ENCODE measurements at places on chromosomes 11 and 22.

DNA sequence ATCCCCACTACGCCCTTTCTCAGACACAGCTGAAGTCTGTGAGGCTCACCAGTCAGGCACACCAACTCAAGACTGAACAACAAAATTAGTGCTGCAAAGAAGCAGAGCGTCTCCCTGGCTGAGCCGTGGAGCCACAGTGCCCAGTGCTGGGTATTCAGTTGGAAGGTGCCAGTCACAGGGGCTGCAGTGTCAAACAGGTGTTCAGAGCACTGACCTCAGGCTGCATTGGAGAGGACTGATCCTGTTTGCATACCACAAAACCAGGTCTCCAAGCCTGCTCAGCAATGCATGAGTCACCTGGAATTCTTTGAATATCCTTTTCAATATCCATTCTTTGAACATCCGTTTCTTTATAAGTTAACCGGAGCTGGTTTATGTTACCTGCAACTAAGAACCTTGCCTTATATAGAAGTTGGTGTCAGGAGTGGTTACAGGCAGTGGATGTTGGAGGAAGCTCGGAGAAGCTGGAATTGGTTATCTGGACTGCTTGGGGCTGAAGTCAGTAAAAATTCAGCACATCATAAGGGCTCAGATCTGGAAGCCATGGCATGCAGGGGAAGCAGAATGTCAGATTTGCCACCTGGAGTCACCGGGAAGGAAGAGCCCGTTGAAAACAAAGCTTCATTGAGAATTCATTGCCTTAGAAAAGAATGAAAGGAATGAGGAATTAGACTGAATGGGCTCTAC, 30.3 kb downstream of the PDGFB start:
- no peak for DNase-seq

DNA sequence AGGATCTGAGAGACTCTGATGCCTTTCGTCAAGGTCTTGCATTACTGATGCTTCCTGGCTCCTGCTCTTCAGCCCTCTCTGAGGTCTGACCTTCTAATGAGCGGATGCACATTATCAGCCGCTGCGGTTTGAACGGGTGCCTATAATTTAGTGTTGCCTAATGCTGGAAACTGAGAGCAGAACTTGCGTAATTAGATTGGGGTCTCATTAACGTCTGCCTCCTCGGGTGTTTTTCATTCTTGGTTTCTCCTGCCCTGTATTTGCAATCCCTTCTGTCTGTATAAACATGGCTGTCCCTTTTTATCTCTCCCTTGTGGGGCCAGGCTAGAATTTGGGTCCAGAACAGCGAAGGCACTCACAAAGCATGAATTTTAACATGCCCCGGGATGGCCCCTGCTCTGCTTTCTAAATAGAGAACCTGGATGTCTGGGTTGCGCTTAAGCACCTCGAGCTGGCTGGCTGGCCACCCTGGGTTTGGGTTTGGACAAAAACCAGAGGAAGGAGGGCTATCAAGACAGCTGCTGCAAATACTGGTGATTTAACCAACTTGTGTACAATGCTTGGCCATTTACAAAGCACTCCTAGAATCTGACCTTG, 118.6 kb downstream of the TIMP3 start:
- DNase-seq = no peak

DNA sequence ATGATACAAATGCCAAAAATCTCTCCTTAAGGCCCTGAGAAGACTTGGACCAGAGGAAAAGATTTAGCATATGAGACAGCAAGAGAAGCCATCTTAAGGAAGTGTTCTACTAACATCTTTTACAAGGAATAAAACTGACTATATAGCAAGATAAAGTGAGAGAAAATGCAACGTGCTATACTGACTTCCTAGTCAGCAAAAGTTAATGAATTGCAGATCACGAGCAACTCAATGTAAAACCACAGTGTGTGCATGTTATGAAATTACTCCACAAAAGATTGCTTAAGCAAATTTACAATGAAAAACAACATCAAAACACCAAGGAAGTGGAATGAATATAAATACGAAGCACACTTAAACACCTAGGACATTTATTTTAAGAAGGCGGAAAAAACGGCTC, 187.5 kb downstream of the CADM1 start:
- DNase-seq = no peak

DNA sequence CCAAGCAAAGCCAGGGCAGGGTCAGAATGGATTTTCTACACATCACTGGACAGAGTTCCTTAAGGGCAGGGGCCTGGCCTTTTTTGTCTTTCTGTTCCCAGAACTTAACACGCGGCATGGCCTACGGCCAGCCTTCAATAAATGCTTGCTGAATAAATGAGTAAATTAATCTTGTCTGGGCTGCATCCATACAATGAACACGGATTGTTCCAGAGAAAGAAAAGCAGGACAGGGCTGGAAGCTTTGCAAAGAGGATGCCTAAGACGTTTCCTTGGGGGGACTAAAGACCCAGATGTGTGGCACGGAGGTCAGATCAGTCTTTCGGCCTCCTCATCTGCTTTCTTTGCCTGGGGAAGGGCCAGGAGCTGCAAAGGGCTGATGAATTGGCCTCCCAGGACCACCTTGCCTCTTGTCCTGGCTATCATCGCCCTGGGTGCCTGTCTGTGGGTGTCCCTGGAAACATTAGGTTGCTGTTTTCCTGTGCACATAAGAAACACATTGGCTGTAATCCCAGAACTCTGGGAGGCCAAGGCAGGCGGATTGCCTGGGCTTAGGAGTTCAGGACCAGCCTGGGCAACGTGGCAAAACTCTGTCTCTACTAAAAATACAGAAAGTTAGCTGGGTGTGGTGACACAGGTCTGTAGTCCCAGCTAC, 20.8 kb upstream of the RFPL3 start:
- DNase-seq = no peak

- no peak for DNase-seq
Observed at GRCh38 chr11:64306563-64306875, 1.2 kb downstream of the ESRRA start.

DNA sequence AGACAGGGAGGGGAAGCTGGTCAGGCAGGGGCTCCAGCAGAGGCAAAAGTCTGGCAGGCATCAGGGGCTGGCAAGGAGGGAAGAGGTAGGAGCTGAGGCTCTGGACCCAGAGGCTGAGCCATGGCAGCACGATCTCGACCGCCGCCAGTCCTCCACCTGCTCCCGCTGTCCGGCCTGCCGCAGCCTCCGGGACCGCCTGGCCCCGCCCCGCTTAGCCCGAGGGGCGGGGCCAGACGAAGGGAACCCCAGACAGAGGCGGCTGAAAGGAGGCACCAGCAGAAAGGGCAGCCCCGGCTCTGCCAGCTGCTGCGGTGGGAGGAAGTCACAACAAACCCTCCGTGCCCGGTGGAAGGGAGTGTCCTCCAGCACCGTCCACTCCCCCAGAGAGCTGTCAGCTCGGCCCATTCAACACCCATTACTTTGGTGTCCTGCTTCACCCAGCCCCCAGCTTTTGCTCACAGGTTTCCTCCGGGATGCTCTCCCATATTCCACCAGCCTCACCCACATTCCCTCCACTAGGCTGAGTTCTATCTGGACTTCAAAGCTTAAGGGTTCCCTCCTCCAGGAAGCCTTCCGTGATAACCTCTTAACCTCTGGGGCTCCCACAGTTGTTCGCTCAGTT, at the start of gene MFNG:
MFNG (minus strand) TSS at position 161 of the 622 bp plus-strand sequence. CDS start 207 bp downstream, outside the sequence.
- DNase-seq = peak; percentile 51

GRCh38 chr11:117273550-117274289, 17.4 kb upstream of the BACE1-AS start:
- no peak for DNase-seq

- peak; percentile 87 for DNase-seq
Observed at GRCh38 chr22:21657360-21658032, 8.3 kb upstream of the PPIL2 start.

- DNase-seq = peak; percentile 39
Observed at GRCh38 chr11:43941257-43941994, 1.0 kb upstream of the C11orf96 start.

DNA sequence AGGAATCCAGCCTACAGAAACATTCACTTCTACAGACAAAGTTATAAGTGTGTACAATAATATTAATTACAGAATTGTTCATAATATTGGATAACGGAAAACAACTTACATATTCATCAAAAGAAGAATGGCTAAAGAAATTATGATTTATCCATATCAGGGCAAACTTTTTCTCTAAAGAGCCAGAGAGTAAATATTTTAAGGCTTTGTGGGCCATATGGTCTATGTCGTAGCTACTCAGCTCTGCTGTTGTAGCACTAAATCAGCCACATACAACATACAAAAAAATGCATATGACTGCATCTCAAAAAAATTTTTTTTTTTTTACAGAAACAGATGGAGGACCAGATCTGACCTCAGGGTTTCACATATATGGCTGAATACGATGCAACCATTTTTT, 96.7 kb upstream of the GALNT18 start:
- no peak for DNase-seq

DNA sequence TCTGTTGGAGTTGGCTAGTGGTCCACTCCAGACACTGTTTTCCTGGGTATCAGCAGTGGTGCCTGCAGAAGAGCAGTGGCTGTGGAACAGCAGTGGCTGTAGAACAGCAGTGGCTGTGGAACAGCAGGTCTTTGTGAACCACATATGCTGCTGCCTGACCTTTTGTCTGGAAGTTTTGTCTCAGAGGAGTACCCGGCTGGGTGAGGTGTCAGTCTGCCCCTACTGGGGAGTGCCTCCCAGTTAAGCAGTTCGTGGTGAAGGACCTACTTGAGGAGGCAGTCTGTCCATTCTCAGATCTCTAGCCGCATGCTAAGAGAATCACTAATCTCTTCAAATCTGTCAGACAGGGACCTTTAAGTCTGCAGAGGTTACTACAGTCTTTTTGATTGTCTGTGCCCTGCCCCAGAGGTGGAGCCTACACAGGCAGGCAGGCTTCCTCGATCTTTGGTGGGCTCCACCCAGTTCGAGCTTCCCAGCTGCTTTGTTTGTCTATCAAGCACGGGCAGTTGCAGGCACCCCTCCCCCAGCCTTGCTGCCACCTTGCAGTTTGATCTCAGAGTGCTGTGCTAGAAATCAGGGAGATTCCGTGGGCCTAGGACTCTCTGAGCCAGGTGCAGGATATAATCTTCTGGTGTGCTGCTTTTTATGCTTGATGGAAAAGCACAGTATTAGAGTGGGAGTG, 89.1 kb upstream of the TRIM48 start:
- DNase-seq = no peak

DNA sequence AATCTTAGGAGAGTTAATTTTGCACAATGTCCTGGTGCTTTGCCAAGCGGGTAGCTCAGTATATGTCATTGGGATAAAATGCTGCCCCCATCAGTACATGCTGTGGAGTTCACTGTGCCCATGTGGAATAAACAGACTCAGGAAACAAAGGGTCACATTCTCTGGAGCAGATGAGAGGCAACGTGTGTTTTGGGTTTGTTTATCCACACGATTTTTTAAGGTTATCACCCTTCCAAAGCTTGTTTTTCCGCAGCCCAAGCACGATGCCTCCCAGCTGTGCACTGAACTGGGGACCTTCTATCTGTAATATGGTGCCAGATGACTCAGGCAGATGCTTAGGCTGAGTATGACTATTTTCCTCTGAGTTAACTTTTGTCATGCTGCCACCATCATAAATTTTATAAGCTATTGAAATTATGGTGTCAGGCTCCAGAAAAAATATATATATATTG, 6.5 kb downstream of the OR4D6 start:
- DNase-seq = no peak

- DNase-seq = peak; percentile 72
Observed at GRCh38 chr11:110128161-110128560, 35.0 kb downstream of the ZC3H12C start.

- no peak for DNase-seq
Observed at GRCh38 chr11:101407324-101407723, 176.5 kb downstream of the TRPC6 start.

DNA sequence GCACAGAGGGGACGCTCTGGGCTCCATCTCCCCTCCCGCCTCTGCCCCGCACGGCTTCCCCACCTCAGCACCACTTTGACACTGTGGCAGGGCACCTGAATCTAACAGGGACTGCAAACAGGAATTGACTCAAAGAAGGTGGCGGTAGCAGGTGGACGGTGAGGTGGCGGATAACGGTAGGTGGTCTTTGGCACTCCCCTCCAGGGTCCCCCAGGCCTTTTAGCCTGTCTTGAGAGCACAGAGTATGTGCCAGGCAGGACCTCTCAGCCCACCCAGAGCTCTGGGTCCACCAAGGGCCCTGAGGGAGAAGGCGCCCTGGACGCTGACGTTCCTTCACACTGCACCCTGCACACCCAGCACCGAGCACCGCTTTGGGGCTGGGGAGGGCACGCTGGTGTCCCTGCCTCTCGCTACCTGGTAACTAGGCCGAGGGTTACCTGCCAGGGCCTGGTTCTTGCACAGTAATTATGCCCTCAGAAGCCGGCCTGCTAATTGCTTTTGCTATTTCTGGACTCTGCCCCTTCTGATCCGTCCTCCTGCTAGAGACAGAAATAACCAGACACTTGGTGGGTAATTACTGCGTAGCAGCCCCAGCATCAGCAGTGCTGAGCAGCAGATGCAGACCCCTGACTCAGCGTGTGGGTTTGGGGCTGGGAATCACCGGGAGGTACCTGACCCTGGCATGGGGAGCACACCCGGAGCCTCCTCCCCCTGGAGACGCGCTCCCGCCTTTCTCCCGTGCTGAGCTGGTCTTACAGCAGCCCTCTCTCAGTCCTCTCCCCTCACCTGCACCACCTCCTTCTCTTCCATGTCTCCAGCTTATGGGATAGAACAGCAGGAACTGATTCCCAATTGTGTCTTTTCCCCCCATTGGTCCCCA, 103.3 kb upstream of the B3GAT1 start:
- DNase-seq = no peak

- no peak for DNase-seq
Observed at GRCh38 chr11:123603666-123604065, 50.8 kb downstream of the SCN3B start.

GRCh38 chr22:29617922-29618629, 14.6 kb downstream of the NF2 start:
- no peak for DNase-seq

GRCh38 chr11:36398231-36398953, 102.3 kb downstream of the PRR5L start:
- DNase-seq = no peak

- no peak for DNase-seq
Observed at GRCh38 chr11:1899090-1899489, 7.4 kb upstream of the PRR33 start.

GRCh38 chr11:97739932-97740800, 1280.6 kb upstream of the CNTN5 start:
- peak; percentile 18 for DNase-seq

DNA sequence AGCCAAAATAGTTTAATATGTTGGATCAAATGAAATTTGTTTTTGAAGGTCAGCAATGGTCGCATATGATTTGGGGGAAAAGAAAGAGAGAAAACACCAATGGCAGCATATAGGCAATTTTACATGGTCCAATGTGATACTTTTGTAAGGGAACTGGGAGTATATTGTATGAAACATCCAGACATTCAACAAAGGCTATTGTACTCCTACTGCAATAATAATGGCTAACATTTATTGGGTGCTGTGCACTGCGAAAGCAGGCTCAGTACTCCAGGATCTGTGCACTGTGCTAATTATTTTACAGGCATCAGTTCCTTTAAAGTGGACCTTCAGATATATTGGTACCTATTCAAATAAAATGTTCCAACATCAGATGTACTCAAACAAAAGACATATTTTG, 5.9 kb upstream of the OR10V1 start:
- DNase-seq = no peak

DNA sequence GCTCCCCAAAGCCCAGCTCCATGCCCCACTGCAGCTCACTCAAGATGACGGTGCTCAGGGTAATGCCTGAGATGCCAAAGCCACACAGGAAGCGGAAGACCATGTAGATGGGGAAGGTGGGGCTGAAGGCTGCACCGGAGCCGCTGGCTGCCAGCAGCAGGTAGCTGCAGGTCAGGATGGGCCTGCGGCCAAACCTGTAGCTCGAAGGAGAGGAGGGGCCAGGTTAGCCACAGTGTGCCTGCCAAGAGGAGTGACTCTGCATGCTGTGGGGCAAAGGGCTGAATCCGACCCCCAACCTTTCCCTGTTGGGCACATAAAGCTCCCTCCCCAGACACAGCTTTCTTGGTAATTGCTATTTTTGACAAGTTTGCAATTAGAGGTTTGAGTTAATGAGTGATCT, 14.9 kb upstream of the SLC22A6 start:
- no peak for DNase-seq

All from NCI-H146 (cell line).